ENCODE measurements at places on chromosomes 2 and 18.

DNA sequence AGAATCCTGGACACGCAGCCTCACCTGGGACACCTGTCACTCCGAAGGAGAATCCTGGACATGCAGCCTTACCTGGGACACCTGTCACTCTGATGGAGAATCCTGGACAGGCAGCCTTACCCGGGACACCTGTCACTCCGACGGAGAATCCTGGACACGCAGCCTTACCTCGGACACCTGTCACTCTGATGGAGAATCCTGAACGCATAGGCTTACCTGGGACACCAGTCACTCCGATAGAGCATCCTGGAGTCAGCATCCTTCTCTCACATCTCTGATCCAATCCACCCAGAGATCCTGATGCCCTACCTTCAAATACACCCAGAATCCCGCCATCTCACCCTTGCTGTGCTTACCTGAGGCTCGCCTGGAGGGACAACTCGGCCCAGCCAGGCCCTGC is 154.9 kb downstream of the NDUFA10 start:
- H3K36me3 ChIP-seq: no peaks in the 10 kb centered on the region
- H3K4me1 ChIP-seq: no peaks in the 10 kb centered on the region
- no peak overlapping the region for H3K27ac ChIP-seq
- no peaks in the 10 kb centered on the region for H3K27me3 ChIP-seq

GRCh38 chr2:231634951-231635875 is 42.5 kb downstream of the TEX44 start:
- H3K27me3 ChIP-seq: no peaks in the 10 kb centered on the region
- no peaks in the 10 kb centered on the region for H3K36me3 ChIP-seq
- no peak overlapping the region for H3K4me3 ChIP-seq
- peaks cover 5% of the 10 kb centered on the region for H3K4me1 ChIP-seq
- H3K27ac ChIP-seq: no peak overlapping the region
- no peak for DNase-seq

DNA sequence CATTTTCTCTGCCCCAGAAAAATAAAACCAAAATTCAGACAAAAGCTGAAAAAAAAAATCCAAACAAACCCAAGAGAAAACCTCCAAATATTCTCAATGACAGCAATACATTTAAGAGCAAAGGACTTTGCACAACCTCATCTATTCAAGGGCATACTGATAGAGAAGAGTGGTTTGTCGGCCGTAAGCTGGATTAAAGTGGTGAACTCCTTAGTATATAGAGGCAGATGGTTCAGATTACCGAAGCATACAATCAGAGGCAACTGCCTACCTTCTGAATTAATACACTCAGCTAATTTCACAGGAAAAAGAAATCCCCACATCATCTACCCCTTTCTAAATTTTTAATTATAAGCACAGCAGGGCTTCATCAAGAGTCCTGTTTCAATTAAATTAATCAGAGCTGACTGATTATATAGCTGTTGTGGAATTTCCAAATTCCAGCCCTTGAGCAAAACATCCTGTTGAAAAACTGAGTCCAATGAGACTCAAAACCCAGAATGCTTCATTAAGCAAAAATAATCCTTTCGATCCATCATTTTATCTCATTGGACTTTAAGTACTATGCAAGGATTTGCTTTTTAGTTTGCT is at the start of gene CPLX4:
TSS of gene CPLX4 (minus strand) at position 190 of the 591 bp plus-strand sequence. CDS start at position 3, 187 bp downstream.
- no peak within 1 kb of the TSS for H3K4me3 ChIP-seq
- H3K36me3 ChIP-seq: no peaks in the 10 kb centered on the region
- no peak for DNase-seq
- H3K27ac ChIP-seq: no peak within 1 kb of the TSS
- H3K4me1 ChIP-seq: no peaks in the 10 kb centered on the region

- H3K27me3 ChIP-seq: no peaks in the 10 kb centered on the region
- no peaks in the 10 kb centered on the region for H3K36me3 ChIP-seq
- no peak overlapping the region for H3K4me3 ChIP-seq
- DNase-seq: peak; percentile 13
- H3K27ac ChIP-seq: no peak overlapping the region
- no peaks in the 10 kb centered on the region for H3K4me1 ChIP-seq
These were observed 587.3 kb upstream of the ID2 start for GRCh38 chr2:8094526-8094925.

GRCh38 chr2:40032650-40033319 is 253.7 kb upstream of the THUMPD2 start:
- H3K36me3 ChIP-seq: no peaks in the 10 kb centered on the region
- H3K27me3 ChIP-seq: no peaks in the 10 kb centered on the region
- no peak for DNase-seq
- H3K4me1 ChIP-seq: no peaks in the 10 kb centered on the region
- H3K27ac ChIP-seq: no peak overlapping the region

DNA sequence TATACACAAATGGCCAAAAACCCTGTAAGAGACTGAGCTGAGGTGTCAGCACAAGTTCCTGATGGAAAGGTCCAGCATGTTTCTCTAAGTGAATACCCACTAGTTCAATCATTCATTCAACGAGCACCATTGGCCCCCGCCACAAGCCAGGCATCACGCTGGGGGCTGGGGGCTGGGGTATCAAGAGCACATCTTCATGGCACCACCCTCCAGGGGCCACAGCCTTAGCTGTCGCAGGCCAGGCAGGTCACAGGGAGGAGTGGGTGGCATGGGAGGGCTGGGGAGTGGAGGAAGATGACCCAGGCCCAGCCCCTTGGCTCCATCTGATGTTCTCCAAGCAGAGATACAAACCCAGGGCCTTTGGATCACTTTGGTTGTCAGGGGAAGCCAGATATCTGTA is 97.9 kb downstream of the ACKR3 start:
- H3K36me3 ChIP-seq: no peaks in the 10 kb centered on the region
- no peak overlapping the region for H3K27ac ChIP-seq
- H3K4me3 ChIP-seq: no peak overlapping the region
- no peaks in the 10 kb centered on the region for H3K27me3 ChIP-seq
- H3K4me1 ChIP-seq: no peaks in the 10 kb centered on the region

DNA sequence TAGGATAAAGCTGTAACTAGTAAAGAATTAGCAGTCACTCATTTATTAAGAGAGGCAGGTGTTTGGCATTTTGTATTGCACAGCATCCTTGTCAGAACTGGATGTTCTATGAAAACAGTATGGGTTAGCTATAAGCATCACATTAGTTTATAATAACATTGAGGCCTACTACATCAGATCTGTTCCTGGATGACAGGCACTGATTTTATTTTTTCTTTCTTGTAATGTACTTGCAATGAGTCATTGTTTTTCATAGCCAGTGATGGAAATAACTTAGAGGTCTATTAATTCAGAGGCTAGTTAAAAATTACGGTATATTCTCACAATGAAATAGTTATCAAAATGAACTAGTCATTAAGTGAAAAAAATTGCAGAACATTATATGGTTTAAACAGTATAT is 13.0 kb upstream of the RMDN2 start:
- no peaks in the 10 kb centered on the region for H3K36me3 ChIP-seq
- H3K4me1 ChIP-seq: peaks cover 2% of the 10 kb centered on the region
- H3K27me3 ChIP-seq: no peaks in the 10 kb centered on the region
- no peak overlapping the region for H3K27ac ChIP-seq

DNA sequence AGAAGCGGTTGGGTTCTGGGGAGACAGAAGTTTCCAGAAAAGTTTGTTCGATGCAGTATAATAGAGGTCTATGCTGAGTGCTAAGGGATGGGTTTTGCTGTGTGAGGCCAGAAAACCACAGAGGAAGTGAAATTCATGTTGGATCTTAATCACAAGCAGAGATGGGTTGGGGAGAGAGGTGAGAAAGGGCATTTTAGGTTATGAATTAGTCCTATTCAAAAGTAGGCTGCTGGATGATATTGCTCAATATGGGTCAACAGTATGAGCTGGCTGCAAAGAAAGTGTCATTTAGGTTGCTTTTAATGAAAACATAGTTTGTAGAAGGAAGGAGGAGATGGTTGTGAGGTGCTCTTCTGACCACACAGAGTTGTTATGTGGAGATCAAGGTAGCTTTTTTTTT is 118.8 kb upstream of the LHCGR start:
- H3K4me1 ChIP-seq: no peaks in the 10 kb centered on the region
- no peaks in the 10 kb centered on the region for H3K36me3 ChIP-seq
- H3K27ac ChIP-seq: no peak overlapping the region
- no peaks in the 10 kb centered on the region for H3K27me3 ChIP-seq
- DNase-seq: no peak

GRCh38 chr2:40937284-40937683 is 485.4 kb upstream of the SLC8A1 start:
- no peak overlapping the region for H3K4me3 ChIP-seq
- no peaks in the 10 kb centered on the region for H3K36me3 ChIP-seq
- no peaks in the 10 kb centered on the region for H3K27me3 ChIP-seq
- no peak for DNase-seq
- H3K4me1 ChIP-seq: no peaks in the 10 kb centered on the region

DNA sequence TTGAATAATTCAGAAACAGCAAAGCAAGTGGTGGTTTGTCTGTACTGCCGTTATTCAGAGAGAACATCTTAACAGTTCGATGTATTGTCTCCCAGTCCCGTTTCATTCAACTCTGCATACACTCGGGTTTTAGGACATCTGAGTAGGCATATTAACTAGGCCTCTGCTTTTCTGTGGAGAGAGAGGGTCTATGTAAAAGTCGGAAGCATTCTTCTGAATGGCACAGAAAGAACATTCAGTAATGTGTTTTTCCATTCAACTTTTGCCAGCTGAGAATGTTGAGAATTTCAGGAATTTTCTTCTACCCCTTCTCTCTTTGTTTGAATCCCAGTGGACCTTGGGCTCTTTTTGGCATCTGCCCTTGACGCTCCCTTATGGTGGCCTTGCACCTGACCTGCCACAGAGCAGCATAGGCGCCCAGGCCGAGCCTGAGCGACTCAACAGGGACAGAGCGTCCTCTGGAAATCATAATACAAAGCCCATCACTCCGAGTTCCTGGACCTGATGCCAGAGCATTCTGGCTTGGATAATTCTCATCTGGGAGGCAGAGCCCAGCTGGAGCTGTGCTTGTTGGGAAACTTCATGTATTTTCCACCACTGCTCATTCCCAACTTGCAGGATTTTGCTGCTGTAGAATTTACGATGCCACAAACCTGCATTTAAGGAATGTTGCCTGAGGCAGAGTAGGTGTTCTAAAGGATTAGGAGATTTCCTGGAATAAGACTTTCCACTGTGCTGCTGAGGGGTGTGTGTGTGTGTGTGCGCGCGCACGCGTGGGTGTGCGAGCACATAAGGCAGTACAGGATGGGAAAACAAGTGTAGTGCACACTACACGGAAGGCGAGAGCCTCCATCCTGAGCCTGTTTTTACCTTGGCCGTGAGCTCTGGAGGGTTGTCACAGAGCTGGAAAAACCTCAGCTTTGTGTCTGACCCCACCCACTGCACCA is 77.2 kb upstream of the TXNDC2 start:
- peaks cover 16% of the 10 kb centered on the region for H3K4me1 ChIP-seq
- no peak overlapping the region for H3K27ac ChIP-seq
- H3K4me3 ChIP-seq: no peak overlapping the region
- H3K27me3 ChIP-seq: no peaks in the 10 kb centered on the region
- H3K36me3 ChIP-seq: no peaks in the 10 kb centered on the region

DNA sequence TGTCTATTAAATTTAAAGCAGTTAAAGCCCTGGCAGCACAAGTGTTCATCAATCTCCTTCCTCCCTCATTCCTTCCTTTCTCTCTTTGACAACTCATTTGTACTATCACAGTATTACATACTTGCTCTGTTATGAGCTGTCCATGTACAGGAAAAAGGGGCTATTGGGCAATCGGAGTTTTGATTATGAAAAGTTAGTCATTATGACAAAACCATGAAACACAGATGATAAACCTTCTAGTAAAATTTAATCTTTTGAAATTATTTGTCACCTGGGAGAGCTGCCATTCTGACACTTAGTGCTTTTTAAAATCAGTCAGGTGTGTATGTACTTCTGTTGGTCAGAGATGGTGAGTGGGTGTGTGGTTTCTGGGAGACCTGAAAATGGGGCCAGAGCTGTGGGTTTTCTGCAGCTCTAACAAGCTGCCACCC is 39.4 kb downstream of the MAP4K4 start:
- no peaks in the 10 kb centered on the region for H3K27me3 ChIP-seq
- H3K27ac ChIP-seq: no peak overlapping the region
- DNase-seq: no peak
- H3K4me3 ChIP-seq: no peak overlapping the region
- H3K4me1 ChIP-seq: peaks cover 33% of the 10 kb centered on the region

GRCh38 chr2:221343524-221343923 is 228.6 kb downstream of the EPHA4 start:
- H3K4me3 ChIP-seq: no peak overlapping the region
- H3K27me3 ChIP-seq: no peaks in the 10 kb centered on the region
- H3K36me3 ChIP-seq: no peaks in the 10 kb centered on the region
- H3K27ac ChIP-seq: no peak overlapping the region

DNA sequence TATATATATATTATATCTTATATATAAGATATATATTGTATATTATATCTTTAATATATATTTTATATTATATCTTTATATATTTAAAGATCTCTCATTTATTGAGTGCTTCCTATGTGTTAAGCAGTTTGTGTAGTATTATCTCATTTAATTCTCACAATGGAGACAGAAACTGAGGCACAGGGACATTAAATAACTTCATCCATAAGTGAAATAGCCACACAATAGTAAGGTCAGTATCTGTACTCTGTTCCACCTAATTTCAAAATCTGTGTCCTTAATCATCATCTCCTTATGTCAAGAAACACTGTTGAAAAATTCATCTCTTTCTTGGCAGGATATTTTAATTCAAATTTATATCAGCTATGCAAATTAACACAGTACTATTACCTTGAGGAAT is 52.8 kb upstream of the CD302 start:
- no peaks in the 10 kb centered on the region for H3K27me3 ChIP-seq
- H3K4me3 ChIP-seq: no peak overlapping the region
- peaks cover 3% of the 10 kb centered on the region for H3K4me1 ChIP-seq

GRCh38 chr18:77495982-77496690 is 246.5 kb downstream of the GALR1 start:
- H3K4me1 ChIP-seq: no peaks in the 10 kb centered on the region
- DNase-seq: no peak
- no peak overlapping the region for H3K27ac ChIP-seq

DNA sequence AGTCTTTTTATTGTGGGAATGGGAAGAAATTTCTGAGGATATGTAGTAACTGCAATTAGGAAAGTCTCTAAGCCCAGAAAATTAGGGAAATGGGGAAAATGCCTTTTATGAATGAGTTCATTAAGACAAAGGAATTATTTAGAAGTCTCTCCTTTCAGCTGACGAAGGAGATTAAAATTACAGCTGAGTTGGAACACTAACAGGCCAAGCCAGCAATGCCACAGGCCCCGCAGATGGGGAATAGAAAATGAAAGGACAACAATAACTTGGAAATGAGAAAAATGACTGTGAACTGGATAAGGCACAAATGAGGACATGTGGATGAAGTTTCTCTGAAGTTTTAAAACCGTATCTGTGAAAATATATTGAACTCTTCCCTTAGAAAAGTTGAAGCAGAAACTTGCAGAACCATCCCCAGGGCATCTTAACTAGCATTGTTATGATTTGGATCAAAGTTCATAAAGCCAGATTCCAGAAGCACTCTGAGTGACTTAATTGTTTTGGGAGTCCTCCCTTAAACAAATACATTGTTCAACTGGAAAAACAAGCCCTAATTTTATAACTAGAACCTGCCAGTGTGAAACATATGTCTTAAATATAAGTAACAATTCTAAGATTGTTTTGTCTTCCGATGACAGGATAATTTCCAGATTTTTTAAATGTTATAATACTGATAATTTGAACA is 51.3 kb downstream of the C2orf76 start:
- no peaks in the 10 kb centered on the region for H3K4me1 ChIP-seq
- no peak overlapping the region for H3K4me3 ChIP-seq
- no peak overlapping the region for H3K27ac ChIP-seq
- no peaks in the 10 kb centered on the region for H3K27me3 ChIP-seq

GRCh38 chr2:168712053-168712452 is 90.4 kb upstream of the NOSTRIN start:
- no peak overlapping the region for H3K4me3 ChIP-seq
- H3K27me3 ChIP-seq: no peaks in the 10 kb centered on the region
- H3K27ac ChIP-seq: no peak overlapping the region
- H3K4me1 ChIP-seq: no peaks in the 10 kb centered on the region
